ENCODE measurements at places on chromosomes 2 and 18.

- no peak overlapping the region for H3K4me3 ChIP-seq
- H3K4me1 ChIP-seq, result no peaks in the 10 kb centered on the region
- no peak for DNase-seq
Measured at GRCh38 chr2:197828464-197829135, 24.2 kb downstream of the PLCL1 start.

GRCh38 chr18:75065251-75066000 is 143.5 kb downstream of the PTGR3 start:
- H3K27me3 ChIP-seq, result no peaks in the 10 kb centered on the region
- peaks cover 5% of the 10 kb centered on the region for H3K4me1 ChIP-seq
- no peak for DNase-seq
- no peak overlapping the region for H3K27ac ChIP-seq

GRCh38 chr2:114161371-114161770 is 271.5 kb downstream of the ACTR3 start:
- H3K4me3 ChIP-seq, result no peak overlapping the region
- H3K27ac ChIP-seq, result no peak overlapping the region
- no peaks in the 10 kb centered on the region for H3K27me3 ChIP-seq

- H3K27me3 ChIP-seq, result no peaks in the 10 kb centered on the region
- no peak overlapping the region for H3K4me3 ChIP-seq
- DNase-seq, result no peak
- H3K4me1 ChIP-seq, result peaks cover 24% of the 10 kb centered on the region
Measured at GRCh38 chr2:118091140-118091478, 2.8 kb downstream of the INSIG2 start.

All from transverse colon (tissue), 4 donors.